ENCODE measurements at places on chromosomes 6 and 20.

DNA sequence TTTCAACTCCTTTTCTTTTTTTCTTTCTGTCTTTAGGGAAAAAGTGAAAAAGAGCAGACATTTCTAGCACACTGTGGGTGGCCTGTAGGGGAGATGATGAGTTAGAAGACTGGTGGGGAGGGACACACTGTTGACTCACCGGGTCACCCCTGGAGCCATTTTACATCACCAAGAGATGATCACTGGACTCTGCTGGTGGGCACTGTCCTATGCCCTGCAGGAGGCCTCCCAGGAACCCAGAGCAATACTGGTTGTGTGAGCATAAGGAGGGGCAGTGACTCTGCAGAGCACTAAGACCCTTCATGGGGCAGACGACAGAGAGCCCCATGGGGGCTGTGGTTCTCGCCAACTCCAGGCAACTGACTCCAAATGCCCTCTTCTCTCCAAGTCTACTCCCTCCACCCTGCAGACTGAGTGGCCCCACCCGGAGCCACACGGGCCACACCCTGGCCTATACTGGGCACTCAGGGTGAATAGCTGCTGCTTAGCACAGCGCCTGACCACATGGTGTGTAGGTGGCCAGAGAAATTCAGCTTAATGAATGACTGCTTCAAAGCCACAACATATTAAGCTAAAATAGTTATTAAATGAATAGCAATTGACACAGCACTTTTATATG lies 177.5 kb downstream of the CDC5L start:
- DNase-seq = no peak

GRCh38 chr6:2732503-2733089 lies 18.1 kb downstream of the MYLK4 start:
- no peak for DNase-seq

DNA sequence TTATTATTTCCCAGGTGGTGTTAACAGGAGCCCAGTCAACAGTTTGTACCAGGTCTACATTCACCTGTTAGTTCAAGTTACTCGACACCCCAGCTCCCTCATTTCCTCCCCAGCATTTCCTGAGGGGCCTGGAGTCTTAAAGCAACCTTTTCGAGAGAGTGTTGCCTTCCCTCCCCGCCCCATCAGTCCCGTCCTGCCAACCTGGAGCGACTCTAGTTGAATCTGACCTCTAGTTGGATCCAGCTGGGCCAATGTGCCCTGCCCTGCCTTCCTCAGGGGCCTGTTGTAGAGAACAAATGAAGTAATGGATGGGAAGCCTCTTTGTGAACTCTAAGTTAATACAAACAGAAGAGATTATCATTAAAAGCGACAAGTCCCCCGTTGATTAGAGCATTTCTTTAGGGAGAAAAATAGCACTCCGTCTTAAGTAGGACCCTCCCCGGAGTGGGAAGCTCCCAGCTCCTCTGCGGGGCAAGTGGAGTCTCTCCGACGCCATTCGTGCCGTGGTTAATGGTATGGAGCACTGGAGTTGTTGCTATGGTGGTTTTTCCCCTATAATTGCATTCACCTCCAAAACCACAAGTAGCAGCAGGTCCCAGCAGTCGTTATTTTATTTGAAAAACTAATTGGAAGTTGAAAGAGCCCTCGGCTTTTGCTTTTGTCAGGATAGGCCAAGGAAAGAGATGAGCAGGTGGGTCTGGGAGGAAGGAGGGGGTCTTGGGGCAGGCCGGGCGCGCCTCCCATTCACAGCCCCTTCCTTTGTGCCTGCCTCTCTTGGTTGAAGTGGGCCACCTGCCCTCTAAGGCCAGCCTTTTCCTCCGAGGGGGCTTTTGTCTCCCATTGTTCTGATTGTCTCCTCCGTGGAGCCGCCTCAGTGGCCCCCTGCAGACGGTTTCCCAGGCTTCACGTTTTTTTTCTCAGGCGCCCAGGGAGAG lies 16.1 kb downstream of the GHRH start:
- DNase-seq = no peak

- DNase-seq = no peak
These were observed 11.0 kb upstream of the KHDC1L start for GRCh38 chr6:73236144-73236750.

DNA sequence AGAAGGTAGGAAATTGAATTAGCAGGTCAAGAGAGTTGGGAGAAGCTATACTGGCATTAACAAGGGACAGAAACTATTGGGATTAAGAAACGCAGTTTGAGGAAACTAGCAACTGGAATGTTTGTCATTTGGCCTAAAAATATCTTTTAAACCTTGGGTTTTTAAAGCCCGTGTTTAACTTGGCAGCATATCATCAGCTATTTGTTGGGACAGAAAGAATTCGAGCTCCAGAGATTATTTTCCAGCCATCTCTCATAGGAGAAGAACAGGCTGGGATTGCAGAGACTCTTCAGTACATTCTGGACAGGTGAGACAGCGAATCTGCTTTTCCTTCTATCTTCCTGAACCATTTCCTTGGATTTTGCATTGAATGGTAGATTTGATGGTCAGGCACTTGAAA lies 17.8 kb downstream of the ACTR5 start:
- DNase-seq = no peak
